Cardiac septum (tissue), 1 donor: ENCODE measurements at places on chromosomes 4 and X.

DNA sequence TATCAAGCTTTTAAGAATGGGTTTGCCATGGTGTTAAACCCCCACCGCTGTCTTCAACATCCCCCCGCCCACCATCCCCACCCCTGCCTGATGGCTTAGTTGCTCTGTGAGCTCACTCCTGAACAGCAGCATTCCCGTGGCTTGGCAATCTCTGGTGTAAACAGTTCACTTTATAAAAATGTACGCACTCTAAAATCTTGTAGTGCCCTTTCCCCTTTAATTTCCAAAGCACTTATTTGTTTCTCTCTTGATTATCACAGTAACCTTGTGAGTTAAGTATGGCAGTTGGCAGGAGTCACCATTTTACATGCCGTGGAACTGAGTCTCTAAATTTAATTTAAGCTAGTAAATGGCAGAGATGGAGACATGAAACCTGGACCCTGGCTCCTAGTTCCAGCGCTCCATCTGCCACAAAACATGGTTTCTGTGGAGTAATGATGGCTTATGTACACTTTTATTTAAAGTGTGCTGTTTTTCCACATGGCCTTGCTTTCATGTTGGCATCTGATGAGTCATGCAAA lies 123.1 kb downstream of the AFF1 start:
- no peak for DNase-seq

DNA sequence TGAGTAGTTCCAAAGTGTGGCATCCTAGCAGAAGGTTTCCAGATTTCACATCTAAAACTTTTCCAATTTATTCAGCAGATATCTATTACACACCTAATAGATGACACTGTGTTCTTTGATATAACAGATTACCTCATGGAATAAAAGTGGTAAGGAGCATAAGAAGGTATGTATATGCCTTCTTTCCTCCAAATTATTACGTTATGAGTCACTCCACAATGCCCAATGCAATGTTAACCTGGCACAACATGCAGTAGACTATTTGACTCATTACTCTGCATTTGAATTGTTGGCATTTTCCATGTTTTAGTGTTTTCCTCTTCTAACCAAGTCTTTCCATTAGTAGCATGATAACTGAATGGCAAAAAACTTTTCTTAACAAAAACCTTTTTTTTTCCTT lies 383.6 kb downstream of the ADGRL3 start:
- DNase-seq, result no peak

DNA sequence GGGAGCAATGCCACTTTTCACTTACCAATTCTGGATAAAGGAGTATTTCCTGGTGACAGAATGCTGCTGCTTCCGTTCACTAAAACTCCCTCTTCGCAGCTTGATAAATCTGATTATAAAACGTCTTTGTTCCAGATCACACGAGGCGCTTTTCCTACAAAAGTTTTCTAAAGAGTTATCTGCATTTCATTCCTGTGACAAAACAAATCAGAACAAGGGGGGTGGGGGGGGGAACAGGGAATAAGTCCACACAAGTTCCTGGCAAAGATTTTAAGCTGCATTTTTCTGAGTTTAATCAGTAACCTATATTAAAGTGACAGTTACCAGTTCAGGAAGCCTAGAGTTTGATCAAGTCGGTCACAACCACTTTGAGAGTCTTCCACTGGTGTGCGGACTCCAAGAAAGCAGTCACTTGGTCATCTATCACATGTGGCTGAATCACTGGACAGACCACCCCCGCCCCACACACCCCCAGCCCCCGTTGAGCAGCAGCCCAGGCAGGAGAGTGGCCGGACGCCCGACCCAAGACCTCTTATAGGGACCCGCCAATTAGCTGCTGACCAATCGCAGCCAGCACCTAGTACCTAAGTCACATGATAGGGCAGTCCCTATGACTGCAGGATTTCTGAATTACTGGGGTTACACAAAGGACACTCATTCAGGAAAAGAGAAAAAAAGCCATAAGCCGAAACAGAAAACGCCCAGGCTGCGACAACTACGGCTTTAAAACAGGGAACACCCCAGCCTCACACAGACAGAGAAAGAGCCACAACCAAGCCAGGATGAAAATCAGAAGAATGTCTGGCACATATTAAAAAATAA lies 569.3 kb upstream of the DIPK2B start:
- DNase-seq, result no peak

- DNase-seq, result peak; percentile 74
Observed at GRCh38 chr4:90127706-90128345, 632 bp downstream of the CCSER1 start.

DNA sequence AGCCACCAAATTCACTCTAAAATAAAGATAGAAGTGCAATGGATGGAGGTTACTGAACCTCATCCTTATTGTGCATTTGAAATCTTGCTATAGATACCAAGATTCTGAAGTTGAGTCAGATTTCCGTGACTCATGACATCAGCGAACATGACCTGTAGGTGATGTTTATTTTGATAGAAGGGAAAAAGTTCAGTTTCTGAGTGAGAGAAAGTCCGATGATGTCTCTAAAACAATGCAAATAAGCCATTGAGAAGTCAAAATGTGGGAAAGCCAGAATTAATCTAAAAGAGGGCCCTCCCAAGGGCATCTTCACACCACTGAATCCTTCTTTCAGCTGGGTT lies 20.0 kb downstream of the PHOX2B start:
- DNase-seq, result no peak

DNA sequence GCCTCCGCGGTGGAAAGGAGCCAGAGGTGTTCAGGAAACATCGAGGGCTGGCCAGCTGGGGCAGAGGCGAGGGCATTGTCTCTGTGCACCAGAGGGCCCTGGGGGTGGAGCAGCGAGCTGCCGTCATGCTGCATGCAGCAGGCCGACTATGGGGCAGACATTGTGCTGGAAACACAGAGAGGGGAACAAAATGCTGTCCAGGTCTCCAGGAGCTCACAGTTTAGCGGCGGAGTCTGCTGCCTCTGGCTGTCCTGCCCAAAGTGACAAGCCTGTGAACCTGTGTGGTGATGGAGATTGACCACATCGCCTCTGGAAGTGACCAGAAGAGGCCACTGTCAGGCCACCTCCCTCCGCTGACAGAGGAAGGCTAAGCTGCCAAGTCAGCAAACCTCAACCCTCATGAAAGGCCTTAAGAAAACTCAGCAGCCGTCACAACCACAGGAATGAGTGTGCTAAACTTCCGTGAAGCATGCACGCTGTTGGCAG lies 20.1 kb upstream of the SASH3 start:
- DNase-seq, result peak; percentile 80

GRCh38 chr4:153792618-153793247 lies 3.9 kb upstream of the SFRP2 start:
- DNase-seq, result no peak

- no peak for DNase-seq
Observed at GRCh38 chr4:100165809-100166208, 24.5 kb downstream of the DDIT4L start.

GRCh38 chr4:26386386-26386785 lies 65.6 kb downstream of the RBPJ start:
- no peak for DNase-seq

GRCh38 chrX:31836479-31836878 lies 764.6 kb upstream of the FTHL17 start:
- no peak for DNase-seq

GRCh38 chrX:46039526-46039925 lies 505.7 kb downstream of the ZNF674 start:
- DNase-seq, result no peak

GRCh38 chr4:176262243-176262642 lies 6.8 kb downstream of the ASB5 start:
- no peak for DNase-seq

- no peak for DNase-seq
Observed at GRCh38 chrX:31228909-31229308, 157.1 kb upstream of the FTHL17 start.

- DNase-seq, result no peak
Observed at GRCh38 chr4:121697564-121697963, 784 bp upstream of the ANXA5 start.

DNA sequence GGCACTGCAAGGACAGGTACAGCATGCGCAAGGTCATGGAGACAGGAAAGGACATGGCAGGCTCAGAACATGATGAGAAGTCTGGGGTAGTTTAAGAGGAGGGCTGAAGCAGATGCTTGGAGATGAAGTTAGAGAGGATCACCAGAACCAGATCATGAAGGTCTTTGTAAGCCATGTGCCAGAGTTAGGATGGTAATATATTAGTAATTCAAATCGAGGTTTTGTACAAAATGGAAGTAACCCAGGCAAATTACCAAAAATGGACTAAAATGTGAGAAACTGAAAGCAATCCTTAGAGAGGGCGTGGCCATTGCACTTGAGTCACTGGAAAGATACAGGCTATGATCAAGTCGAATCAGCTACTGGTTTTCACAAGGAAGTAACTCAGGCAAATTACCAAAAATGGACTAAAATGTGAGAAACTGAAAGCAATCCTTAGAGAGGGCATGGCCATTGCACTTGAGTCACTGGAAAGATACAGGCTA lies 13.5 kb downstream of the RXFP1 start:
- no peak for DNase-seq

GRCh38 chr4:11565899-11566298 lies 137.2 kb upstream of the HS3ST1 start:
- no peak for DNase-seq

- DNase-seq, result no peak
Observed at GRCh38 chr4:124686279-124686678, 26.3 kb downstream of the ANKRD50 start.

DNA sequence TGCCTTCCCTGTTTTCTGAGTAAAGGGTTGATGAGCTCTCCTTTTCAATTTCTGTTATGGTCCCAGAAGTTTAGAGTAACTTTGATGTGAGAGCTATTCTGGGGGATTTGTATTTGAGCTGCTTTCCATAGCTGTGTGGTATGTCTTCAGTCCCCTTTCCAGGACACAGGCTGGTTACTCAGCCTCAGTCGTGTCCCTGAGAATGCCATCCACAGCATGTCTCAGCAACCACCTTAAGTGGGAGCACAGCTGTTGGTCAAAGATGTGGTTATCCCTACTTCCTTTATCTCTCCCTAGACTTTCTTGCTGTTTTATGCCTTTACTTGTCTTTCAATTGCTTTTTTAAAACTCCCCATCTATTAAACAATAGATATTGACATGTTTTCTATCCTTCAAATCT lies 37.8 kb downstream of the RNF175 start:
- no peak for DNase-seq

GRCh38 chrX:47498411-47498810 lies 15.4 kb upstream of the ZNF41 start:
- DNase-seq, result no peak

GRCh38 chr4:73257651-73258435 lies 755 bp downstream of the ANKRD17 start:
- DNase-seq, result no peak

- no peak for DNase-seq
Observed at GRCh38 chrX:128929271-128930057, 593.8 kb downstream of the SMARCA1 start.

GRCh38 chrX:137684591-137684990 lies 118.7 kb downstream of the ZIC3 start:
- no peak for DNase-seq

DNA sequence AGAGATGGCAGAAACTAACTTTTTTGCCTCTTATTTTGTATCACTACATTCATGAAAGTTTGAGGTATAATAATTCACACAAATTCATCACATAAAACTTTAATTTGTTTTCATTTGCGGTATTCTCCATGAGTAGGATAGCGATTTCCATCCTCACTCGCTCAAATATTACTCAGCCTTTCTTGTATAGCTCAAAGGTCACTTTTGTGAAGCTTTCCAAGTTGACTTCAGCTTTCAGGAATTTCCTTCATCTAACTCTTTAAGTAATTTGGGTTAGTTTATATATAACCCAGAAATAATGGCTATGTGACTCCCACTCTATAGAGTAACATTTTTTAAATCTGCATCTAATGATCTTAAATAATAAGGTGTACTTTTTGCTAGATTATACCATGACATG lies 314.4 kb downstream of the IL1RAPL1 start:
- DNase-seq, result no peak

DNA sequence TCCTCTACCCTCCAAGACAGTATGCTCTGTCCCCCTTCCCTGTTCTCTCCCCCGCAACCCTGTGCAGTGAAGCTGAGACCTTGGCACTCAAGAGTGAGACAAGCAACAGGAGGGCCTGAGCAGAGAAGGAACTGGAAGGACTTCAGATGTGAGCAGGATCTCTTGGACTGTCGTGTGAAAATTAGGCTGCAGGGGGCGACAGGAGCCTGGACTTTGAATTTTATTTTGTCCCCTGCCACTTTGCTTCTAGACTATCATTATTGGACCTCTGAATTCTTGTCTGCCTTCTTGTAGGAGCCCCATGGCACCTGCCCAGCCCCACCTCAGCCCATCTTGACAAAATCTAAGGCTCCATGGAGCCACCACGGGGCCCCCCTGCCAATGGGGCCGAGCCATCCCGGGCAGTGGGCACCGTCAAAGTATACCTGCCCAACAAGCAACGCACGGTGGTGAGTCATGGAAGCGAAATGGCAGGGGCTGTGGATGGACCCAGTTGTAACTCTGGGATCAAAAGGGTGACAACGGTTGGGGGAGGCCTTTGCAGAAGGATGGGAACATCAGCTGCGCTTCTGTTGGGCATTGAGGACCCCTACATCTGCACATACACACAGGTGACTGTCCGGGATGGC lies 1.7 kb downstream of the ARAF start:
- no peak for DNase-seq

- DNase-seq, result no peak
Observed at GRCh38 chr4:55125763-55126541, 557 bp upstream of the KDR start.

DNA sequence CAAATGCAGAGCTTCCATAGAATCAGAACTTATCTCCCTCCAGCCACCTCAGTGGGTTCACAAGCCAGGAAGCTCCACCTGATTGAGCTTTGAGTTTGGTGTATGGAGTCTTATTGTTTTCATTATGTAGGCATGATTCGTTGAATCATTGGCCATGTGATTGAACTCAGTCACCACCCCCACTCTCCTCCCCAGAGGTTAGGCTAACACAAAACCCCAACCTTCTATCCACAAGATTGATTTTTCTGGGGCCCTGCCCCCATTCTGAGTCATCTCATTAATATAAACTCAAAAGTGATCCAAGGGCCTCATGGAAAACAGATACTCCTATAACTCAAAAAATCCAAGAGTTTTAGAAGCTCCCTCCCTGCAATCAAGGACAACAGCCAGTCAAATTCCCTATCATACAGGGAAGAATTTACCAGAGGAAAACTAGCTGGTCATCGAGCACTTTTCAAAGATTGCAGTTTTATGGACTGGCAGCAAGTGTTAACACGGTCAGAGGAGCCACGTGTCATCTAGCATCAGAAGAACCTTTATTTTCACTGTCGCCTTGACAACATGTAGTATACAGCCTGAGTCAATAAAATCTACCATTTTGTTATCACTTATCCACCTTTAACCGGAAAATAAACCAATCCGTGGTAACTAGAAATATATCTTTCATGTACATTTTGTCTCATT lies 35.9 kb upstream of the GUCY1B1 start:
- DNase-seq, result no peak
